ENCODE measurements at places on chromosomes 7 and 10.

- no peak for DNase-seq
- no peak overlapping the region for H3K27ac ChIP-seq
- no peak overlapping the region for H3K4me3 ChIP-seq
- no peaks in the 10 kb centered on the region for H3K36me3 ChIP-seq
- H3K27me3 ChIP-seq: no peaks in the 10 kb centered on the region
Observed at GRCh38 chr7:129147731-129148130, 3.2 kb downstream of the TSPAN33 start.

DNA sequence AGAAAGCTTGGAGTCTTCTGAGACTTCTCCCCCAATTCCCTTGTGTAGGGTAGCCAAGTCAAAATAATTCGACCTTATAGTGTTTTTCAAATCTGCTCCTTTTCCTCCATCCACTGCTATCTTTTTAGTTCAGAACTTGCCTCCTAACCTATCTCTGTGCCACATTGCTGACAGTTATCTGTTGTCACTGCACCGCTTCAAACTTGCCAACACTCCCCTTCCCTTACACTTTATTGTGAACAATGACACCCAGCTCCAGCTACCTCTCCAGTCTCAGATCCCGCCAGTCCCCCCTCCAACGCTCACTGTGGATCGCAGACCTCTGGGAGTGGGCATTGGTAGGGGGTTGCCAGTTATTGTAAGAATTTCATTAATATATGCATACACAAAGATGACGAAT lies 16.3 kb upstream of the HPS1 start:
- H3K27me3 ChIP-seq: no peaks in the 10 kb centered on the region
- H3K4me1 ChIP-seq: peaks cover 13% of the 10 kb centered on the region
- no peak overlapping the region for H3K4me3 ChIP-seq
- no peak overlapping the region for H3K27ac ChIP-seq
- DNase-seq: no peak

DNA sequence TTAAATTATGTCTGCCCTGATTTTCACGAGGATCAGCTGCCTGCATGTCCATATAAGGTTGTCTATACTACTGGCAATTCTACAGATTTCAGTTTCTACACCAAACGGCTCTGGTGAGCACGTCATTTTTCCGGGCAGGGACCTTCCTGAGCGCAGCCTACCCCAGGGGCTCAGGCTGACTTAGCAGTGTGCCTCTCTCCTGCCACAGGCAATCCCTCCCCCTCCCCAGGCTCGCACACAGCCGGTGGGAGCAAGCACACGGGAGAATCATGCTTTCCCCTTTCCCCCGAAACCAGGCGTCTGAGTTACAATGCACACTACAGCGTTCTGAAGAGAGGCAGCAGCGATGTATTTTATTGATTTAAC lies 1.7 kb downstream of the KLF6 start:
- peak; percentile 62 for DNase-seq
- peak overlapping the region; percentile 67 for H3K4me3 ChIP-seq
- no peaks in the 10 kb centered on the region for H3K36me3 ChIP-seq
- peaks cover 38% of the 10 kb centered on the region for H3K4me1 ChIP-seq

GRCh38 chr7:112892263-112892662 lies 102.1 kb upstream of the TMEM168 start:
- no peaks in the 10 kb centered on the region for H3K27me3 ChIP-seq
- H3K27ac ChIP-seq: no peak overlapping the region
- no peak for DNase-seq
- no peaks in the 10 kb centered on the region for H3K36me3 ChIP-seq
- H3K4me3 ChIP-seq: no peak overlapping the region

GRCh38 chr7:137734221-137734620 lies 112.6 kb downstream of the DGKI start:
- H3K4me1 ChIP-seq: no peaks in the 10 kb centered on the region
- no peaks in the 10 kb centered on the region for H3K36me3 ChIP-seq
- no peak for DNase-seq
- H3K27me3 ChIP-seq: no peaks in the 10 kb centered on the region
